ENCODE measurements at places on chromosomes 6 and 20. TPM values are rescaled to one million over a fixed set of nuclear protein-coding genes. Genes with fewer than 3 reads are reported as not detected.

The TMEM14B gene
- polyA plus RNA-seq, result 292 TPM

The C6orf62 gene
- 290 TPM for polyA plus RNA-seq

The ANGPT4 gene
- not detected for polyA plus RNA-seq

The HLA-DRB1 gene
- 839 TPM for polyA plus RNA-seq

The SUN5 gene
- not detected for polyA plus RNA-seq

The KCNK16 gene
- not detected for polyA plus RNA-seq

The POLH gene
- 29.6 TPM for polyA plus RNA-seq

The TRIM31 gene
- 0.11 TPM for polyA plus RNA-seq

The MOXD1 gene
- polyA plus RNA-seq, result 0.34 TPM

The PLA2G7 gene
- polyA plus RNA-seq, result not detected

The BPI gene
- not detected for polyA plus RNA-seq

The SYTL3 gene
- 4.7 TPM for polyA plus RNA-seq

The EPHA7 gene
- not detected for polyA plus RNA-seq

The SLC13A3 gene
- polyA plus RNA-seq, result 0.09 TPM

The C6orf52 gene
- polyA plus RNA-seq, result 9.3 TPM

The KCNQ5 gene
- 3.8 TPM for polyA plus RNA-seq

The TCF19 gene
- 77.9 TPM for polyA plus RNA-seq

The FAM217A gene
- 0.09 TPM for polyA plus RNA-seq

The ELOVL2 gene
- not detected for polyA plus RNA-seq

The BANF2 gene
- polyA plus RNA-seq, result not detected

The FAM83C gene
- polyA plus RNA-seq, result not detected

The HCRTR2 gene
- not detected for polyA plus RNA-seq

The COL9A1 gene
- not detected for polyA plus RNA-seq

The TRDN gene
- polyA plus RNA-seq, result not detected

The CALHM4 gene
- polyA plus RNA-seq, result not detected

The MAFB gene
- not detected for polyA plus RNA-seq

The LAMA4 gene
- polyA plus RNA-seq, result 0.28 TPM

The PKIB gene
- polyA plus RNA-seq, result 0.37 TPM

The ZNF311 gene
- polyA plus RNA-seq, result not detected

The GPR6 gene
- polyA plus RNA-seq, result not detected

The METTL24 gene
- not detected for polyA plus RNA-seq

The HLA-F gene
- 127 TPM for polyA plus RNA-seq

The TBX18 gene
- polyA plus RNA-seq, result not detected

The PACSIN1 gene
- 1.7 TPM for polyA plus RNA-seq

The NRSN1 gene
- not detected for polyA plus RNA-seq

The PLAGL2 gene
- 19.8 TPM for polyA plus RNA-seq
